Hematopoietic multipotent progenitor cell treated with erythropoietin and hydrocortisone succinate and interleukin-3 and kit ligand, for 15 days (in vitro differentiated cells): ENCODE measurements at places on chromosomes 7 and 10.

DNA sequence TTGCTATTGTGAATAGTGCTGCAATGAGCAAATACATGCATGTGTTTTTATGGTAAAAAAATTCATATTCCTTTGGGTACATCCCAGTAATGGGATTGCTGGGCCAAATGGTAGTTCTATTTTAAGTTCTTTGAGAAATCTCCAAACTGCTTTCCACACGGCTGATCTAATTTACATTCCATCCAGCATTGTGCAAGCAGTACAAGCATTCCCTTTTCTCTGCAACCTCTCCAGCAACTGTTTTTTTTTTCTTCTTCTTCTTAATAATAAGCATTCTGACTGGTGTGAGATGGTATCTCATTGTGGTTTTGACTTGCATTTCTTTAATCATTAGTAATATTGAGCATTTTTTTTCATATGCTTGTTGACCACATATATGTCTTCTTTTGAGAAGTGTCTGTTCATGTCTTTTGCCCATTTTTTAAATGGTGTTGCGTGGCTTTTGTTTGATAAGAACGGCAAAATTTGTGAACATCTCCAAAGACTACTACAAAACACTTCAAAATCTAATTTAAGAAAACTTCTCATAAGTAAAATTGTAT is 136.1 kb upstream of the MYO3A start:
- DNase-seq: no peak

GRCh38 chr10:115129752-115130151 is 36.6 kb downstream of the ATRNL1 start:
- DNase-seq: peak; percentile 39

- DNase-seq: no peak
These were observed 65.2 kb downstream of the KLHDC10 start for GRCh38 chr7:130135208-130136205.

- DNase-seq: no peak
These were observed 186.1 kb upstream of the KLF14 start for GRCh38 chr7:130920122-130920521.

GRCh38 chr7:20777377-20778062 is 9.2 kb downstream of the SP8 start:
- no peak for DNase-seq

DNA sequence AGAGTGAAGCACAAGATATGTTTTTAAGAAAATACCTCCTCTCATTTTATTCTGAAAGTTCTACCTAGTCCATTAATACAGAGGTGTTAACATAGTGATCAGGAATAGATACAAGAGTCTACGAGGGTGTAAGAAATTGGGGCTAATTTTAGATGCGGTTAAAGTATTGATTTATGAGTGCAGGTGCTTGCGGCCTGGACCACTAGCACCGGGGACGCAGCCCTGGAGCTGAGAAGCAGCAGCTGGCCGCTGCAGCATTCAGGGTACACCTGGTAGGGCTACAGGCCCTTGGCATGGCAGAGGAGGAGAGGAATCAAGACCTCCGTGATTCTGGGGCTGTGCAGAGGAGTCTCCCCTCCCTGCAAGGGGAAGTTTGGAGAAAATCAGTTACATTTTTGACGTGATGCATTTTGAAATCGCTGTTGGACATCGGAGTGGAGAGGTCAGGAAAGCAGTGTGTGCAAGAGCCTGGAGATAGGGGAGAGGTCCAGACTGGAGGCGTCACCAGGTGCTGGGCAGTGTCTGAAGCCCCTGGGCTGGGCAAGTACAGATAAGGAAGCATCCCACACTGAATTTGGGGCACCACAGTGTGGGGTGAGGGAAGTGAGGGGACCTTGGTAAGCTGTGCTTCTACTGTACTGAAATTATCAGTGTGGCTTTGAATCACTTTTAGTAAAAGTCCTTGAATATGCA is 112.3 kb downstream of the VWC2 start:
- DNase-seq: no peak

DNA sequence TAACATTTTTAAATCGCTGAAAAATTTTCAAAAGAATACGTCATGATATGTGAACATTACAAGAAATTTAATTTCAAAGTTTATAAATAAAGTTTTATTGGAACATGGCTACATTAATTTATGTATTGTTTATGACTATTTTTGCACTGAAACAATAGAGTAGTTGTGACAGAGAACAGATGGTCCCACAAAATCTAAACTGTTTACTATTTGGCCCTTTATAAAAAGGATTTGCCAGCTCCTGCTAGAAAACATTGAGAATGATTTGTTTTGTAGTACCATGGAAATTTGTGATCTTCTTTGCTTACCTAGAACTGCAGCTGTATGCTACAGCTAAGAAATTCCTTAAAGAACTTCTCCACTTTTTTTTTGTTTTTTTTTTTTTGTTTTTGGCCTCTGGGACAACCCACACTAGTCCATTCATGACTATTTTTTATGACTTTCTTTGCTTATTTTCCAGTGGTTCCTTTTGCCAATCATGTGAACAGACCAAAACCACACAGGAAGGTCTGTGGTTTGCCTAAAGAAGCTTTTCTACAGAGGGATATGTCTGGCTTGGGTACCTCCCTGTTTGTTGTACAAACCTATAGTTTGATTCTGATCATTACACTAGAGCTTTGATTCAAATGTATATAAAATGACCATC is 55.7 kb downstream of the ST7 start:
- DNase-seq: no peak

- DNase-seq: no peak
These were observed 32.4 kb upstream of the HSPA12A start for GRCh38 chr10:116774728-116775151.

DNA sequence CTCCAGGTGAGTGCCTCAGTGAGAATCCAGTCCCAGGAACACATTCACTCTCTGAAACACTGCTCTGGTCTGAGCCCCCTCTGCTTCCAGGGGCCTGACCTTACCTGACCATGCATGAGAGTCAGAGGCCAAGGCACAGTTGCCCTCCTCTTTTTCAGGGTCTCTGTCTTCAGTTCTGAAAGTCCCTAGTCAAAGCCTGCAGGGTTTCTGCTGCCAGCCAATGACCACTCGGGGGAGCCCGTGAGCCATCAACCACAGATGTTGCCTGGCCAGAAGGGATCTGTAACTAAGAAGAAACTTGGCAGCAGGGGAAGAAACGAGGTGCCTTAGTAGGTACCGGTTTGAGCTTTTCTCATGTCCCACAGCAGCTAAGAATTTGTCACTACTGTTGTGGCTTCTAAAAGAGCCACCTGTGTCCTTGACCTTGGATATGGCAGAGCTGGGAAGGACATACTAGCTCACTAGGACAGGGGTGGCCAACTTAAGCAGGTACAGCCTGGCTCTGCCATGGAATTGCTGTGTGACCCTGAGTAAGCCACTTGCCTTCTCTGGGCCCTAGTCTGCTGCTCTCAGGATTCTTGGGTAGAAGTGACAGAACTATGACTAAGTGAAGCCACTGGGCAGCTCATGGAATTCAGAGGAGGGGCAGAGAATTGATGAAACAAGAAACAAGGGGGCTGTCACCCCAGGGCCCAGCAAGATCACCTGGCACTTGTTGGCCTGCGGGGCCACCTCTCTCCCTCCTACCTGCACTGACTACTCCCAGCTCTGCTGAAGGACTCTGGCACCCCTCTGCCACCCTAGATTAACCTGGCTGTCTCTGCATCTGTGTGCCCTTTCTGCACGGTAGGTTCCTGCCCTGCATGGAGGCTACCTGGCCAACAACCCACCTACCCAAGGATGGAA is 83.8 kb upstream of the GPR26 start:
- DNase-seq: peak; percentile 34

DNA sequence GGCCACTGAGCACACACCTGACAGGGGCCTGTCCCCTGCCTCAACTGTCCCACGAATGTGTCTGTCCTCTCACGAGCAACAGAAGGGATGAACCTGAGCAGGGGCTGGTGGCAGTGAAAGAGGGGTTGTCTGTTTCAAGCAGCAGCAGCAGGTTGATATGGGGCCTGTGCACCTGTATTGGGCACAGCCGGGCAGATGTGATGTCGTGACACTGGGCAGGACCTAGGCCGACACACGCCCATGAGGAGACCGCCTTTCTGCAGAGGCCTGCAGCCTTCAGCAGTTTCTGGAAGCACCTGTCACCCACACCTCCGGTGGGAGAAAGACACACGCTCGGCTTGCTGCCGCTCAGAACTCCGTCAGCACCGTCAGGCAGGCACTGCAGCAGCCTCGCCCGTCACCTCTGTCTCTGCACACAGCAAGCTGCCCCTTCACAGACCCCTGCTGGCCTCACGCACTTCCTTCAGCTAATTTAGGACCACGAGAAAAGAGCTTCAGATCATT is 48.5 kb downstream of the AMZ1 start:
- DNase-seq: peak; percentile 32

DNA sequence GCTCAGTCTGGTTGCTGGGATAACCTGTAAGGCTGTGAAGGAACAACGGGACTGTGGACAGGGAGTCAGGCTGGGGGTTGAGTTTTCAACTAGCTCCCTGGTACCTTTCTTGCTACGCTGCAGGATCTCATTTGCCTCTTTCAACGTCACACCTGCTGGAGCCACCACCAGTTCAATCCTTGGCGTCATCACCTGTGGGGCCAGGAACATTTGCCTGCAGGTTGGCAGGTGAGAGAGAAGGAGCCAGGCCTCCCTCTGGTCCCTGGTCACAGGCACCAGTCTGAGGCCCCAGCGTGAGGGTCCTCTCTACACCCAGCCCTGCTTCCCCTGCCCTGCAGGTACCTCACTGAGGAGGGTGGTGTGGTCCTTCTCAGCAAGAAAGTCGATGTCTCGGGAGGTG is 9.8 kb downstream of the IMPDH1 start:
- DNase-seq: no peak

DNA sequence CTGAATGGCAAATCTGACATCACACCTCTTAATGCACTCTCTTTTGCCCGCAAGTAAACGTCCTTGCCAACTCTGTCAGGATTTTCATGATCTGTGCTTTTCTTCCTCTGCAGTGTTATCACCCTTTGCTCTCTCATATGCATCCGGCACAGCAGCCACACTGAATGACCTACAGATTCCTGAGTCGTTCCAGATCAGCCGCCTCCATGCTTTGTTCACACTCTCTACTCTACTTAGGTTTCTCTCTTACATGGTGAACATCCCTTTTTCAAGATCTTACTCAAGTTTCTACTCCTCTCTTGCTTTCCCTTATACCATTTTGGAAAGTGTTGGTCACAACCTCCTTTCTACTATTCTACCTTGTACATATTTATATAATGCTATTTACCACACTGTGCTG is 127.7 kb upstream of the AOAH start:
- no peak for DNase-seq

- no peak for DNase-seq
These were observed 73.5 kb downstream of the ZRANB1 start for GRCh38 chr10:125015356-125015944.

GRCh38 chr10:127012769-127013152 is 107.5 kb downstream of the DOCK1 start:
- no peak for DNase-seq

GRCh38 chr7:127250312-127251035 is 2.3 kb downstream of the GRM8 start:
- no peak for DNase-seq

GRCh38 chr10:29297678-29298077 is 8.8 kb downstream of the LYZL1 start:
- DNase-seq: no peak

DNA sequence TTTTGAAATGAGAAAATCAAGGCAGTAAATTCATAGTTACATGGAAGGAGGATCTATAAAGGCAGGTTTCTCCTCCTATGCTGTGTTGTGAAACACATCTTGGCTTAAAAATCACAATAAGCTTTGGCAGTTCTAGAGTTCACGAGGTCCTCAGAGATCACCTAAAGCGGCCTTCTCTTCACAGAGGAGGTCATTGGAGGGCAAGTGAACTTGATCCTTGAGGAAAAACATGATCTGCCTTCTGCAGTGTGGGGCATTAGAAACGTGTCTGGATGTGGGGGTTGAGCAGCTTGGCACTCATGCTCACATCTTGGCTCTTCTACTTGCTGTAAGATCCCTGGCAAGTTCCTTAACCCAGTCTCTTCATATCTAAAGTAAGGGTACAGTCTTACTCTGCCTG is 96.1 kb upstream of the BMPER start:
- no peak for DNase-seq

GRCh38 chr10:121262774-121263430 is 335.3 kb downstream of the FGFR2 start:
- no peak for DNase-seq

GRCh38 chr10:51832652-51833383 is 133.4 kb upstream of the CSTF2T start:
- DNase-seq: no peak

- no peak for DNase-seq
These were observed 647.5 kb downstream of the TYW1 start for GRCh38 chr7:67644151-67644550.

DNA sequence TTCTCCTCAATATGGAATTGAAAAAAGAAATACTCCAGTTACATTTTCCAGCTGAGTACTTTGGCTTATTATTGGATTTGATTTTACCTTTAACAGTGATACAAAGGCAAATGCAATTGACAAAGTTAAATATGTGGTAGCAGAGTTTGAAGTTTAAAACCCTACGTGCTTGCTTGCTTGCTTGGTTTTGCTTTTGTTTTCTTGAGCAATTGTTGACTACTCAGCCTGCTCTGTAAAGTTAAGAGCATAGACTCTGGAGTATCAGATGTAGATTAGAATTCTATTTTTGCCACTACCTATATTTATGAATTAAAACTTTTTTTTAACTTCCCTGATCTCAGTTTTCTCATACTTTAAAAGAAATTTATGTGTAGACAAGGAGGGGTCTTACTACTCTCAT is 51.4 kb downstream of the PCDH15 start:
- DNase-seq: no peak
